A549 treated with CpdA at 1 μM for 4 hours (cell line): ENCODE measurements at places on chromosomes 12 and 14. TPM values are rescaled to one million over a fixed set of nuclear protein-coding genes. Genes with fewer than 3 reads are reported as not detected.

The WDR89 gene
- total RNA-seq: 10.0 to 12.1 TPM (median 10.7 TPM) in 5 replicates

The KRT72 gene
- not detected in 5 replicates for total RNA-seq

The CLEC4D gene
- total RNA-seq: not detected in 5 replicates

The OR10P1 gene
- total RNA-seq: not detected in 5 replicates

The RHOJ gene
- not detected in 5 replicates for total RNA-seq

The DTX1 gene
- total RNA-seq: 0.32 to 0.67 TPM (median 0.46 TPM) in 5 replicates

The KRT5 gene
- 0.08 to 0.25 TPM (median 0.09 TPM) in 3 of 5 replicates, not detected in the others for total RNA-seq

The SLC7A7 gene
- 9.2 to 15.7 TPM (median 11.5 TPM) in 5 replicates for total RNA-seq

The KCNA5 gene
- not detected in 5 replicates for total RNA-seq

The NRL gene
- 0.48 to 1.2 TPM (median 1.0 TPM) in 5 replicates for total RNA-seq

The KRT82 gene
- not detected in 5 replicates for total RNA-seq

The ADCK1 gene
- total RNA-seq: 5.9 to 6.9 TPM (median 6.6 TPM) in 5 replicates

The KIF5A gene
- total RNA-seq: 0.17 to 0.31 TPM (median 0.23 TPM) in 5 replicates

The ATG101 gene
- total RNA-seq: 77.7 to 101 TPM (median 99.2 TPM) in 5 replicates

The TFCP2 gene
- total RNA-seq: 20.1 to 23.8 TPM (median 21.0 TPM) in 5 replicates

The TAS2R19 gene
- total RNA-seq: 0.08 to 0.27 TPM (median 0.16 TPM) in 3 of 5 replicates, not detected in the others
